ENCODE measurements at places on chromosomes 2 and 18.

- no peak for DNase-seq
These were observed 13.0 kb upstream of the RTN4 start for GRCh38 chr2:55063226-55063625.

DNA sequence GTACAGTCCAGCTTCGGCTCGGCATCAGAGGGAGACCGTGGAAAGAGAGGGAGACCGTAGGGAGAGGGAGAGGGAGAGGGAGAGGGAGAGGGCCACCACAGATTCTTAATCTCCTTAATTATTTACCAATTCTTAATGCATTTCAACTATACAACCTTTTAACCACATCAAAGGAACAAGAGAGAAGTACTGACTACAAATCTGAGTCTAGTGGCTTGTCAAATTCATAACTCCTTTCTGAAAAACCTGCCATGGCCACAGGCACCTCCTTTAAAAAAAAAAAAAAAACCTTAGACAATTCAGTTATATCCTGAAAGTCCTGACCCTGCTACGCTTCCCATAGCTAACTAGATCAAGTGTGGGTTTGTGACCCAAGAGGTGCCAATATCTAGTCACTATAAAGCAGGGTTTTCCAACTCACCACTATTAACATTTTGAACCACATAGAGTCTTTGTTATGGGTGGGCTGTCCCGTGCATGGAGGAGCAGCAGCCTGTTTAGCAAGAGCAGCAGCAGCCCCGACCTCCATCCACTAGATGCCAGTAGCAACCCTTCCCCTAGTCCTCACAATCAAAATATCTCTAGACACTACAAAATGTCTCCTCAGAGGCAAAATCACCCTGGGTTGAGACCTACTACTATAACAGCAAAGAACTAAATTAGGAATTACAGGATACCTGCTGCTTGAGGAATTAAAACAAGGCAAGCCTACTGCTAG is 6.8 kb downstream of the ESCO1 start:
- DNase-seq = no peak

DNA sequence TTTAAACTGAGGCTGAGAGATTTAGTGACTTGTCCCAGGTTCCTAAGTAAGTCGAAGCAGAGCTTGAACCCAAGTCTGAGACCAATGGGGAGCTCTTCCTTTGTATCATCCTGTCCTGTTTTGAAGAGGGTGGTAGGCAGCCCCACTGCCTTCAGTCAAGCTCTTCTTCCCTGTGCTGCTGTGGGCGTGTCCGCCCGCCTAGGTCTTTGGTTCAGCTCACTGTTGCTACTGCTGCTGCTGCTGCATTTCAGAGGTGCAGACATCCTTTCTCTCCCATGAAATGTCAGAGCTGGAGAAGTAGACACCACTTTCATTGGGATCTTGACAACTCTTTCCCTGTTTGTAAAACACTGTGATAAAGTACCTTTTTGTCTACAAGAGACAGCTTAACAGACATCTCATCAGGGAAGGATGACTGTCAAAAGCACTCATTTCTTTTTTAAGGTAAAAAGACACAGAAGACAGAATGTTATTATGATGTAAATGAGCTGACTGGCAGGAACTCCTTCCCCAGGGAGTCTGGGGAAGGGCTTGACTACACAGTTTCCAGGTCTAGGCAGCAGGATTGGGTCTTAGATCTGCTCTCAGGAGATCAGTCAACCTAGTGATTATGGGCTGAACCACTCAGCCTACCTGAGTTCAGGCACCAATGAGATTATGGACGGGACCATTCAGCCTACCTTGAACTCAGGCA is 91.7 kb upstream of the TRIB2 start:
- DNase-seq = no peak

DNA sequence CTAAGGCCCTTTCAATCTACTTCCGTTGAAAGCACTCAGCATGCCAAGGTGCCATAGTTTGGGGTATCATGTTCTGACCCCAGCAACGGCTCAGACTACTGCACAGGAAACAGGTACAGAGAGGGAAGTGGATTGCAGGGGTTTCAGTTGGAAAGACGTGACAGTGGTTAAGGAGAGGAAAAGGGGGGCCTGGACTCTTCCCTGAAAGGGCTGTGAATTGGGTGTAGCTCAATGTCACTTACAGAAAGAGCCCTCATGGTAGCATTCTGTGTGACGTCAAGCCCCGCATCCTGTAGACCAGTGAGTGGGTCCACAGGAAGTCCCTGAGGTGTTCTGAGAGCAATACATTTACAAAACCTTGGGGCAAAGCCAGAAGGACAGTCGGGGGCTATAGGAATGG is 121.5 kb upstream of the GYPC start:
- no peak for DNase-seq

- DNase-seq = peak; percentile 37
These were observed 98.7 kb downstream of the ACVR1 start for GRCh38 chr2:157777427-157777826.

DNA sequence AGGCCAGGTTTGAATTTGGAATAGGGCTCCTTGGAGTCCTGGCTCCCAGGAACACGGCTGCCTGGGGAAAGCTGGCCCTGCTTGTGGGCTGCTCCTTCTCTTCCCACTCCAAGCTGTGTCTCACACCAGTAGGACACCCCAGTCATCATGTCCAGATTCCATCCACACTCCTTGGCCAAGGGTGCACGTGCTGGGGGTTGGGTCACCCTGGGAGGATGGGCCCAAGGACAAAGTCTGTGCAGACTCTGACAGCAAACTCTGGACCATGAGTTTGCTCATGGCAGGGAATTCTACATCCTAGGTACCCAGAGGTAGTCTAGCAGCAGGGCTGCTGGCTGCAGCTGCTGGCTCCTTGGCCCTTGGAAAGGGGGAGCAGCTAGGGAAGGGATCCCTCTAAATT is 102.4 kb upstream of the EPAS1 start:
- DNase-seq = no peak

DNA sequence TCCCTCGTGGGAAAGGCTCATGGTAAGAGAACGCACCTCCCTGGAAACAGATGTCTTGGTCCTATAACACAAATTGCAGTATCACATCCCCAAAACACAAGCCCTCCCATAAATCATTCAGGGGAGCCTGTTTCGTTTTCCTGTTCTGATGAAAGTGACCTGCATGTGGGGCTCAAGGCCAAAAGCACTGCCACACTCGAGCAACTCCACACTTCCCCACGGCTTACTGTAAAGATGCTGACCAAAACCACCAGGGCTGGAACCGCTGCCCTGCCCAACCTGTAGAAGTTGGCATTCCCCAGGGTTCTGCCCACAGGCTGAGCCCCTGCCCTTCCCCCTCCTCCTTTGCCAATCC is 139.7 kb downstream of the BCL11A start:
- DNase-seq = no peak

- no peak for DNase-seq
These were observed 26.5 kb upstream of the ZNF516 start for GRCh38 chr18:76521417-76522121.

DNA sequence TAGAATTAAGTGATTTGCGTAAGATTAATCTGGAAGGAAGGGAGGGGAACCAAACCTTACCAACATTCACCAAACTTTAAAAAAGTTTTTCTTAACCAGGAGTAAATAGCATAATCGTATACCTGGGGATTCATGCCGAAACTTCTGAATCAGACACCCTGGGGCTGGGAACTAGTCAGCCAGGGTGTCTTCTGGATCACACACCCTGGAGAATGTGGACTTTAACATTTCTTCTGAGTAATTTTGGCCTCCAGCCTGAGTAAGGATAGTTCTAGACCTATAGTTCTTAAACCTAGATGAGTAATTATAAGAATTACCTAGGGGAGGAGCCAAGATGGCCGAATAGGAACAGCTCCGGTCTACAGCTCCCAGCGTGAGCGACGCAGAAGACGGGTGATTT is 44.1 kb upstream of the MEIS1 start:
- no peak for DNase-seq

DNA sequence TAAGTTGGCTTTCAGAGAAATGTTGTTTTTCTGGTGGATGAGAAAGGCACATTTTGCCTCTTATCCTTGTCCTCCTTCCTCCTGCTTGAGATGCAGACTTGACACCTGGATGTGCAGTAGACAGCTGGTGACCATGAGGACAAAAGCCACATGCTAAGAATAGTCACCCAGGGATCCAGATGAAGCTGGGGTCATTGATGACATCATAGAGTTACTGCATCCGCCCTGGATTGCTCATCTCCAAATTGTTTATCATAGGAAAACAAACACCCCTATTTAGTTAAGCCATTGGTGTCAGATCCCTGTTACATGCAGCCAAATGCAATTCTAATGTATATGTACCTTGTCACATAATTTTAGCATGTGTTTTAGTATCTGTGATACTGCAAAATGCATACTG is 16.3 kb upstream of the SLC1A4 start:
- DNase-seq = no peak

GRCh38 chr2:40680547-40680946 is 228.7 kb upstream of the SLC8A1 start:
- DNase-seq = no peak

- no peak for DNase-seq
These were observed 294.1 kb downstream of the ALK start for GRCh38 chr2:29627279-29627711.

DNA sequence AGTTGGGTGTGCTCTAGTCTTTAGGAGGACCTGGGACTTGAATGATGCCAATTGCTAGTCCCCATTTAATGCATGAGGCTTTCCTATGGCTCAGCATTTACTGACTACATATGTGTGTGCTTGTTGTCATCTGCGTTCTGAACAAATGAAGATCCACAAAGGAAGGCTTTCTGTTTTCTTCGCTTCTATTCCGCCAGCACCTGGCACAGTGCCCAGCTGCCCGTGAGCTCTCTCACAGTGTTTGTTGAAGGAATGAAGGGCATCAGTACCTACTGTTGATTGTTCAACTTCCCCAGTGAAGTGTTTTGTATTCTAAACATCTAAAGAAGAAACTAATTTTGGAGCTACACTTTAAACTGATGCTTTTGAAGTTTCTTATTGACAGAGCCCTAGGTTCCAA is 122.4 kb upstream of the LINC00305 start:
- DNase-seq = no peak

DNA sequence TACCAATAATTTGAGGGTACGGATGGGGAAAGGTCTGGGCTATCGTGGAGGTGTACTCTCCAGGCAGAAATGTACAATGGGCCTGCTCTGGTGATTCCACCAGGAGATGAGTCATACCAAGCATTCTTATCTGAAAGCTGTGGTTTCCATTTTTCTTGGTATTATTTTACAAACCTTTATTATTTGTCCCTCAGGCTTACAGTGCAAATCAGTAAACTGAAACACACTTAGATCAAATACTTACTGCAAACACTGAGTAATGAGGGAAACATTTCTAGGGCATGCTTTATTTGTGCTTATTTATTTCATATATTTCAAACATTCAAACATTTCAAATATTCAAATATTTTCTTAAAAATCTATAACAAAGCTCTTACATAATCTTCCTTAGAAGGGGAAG is 319.8 kb downstream of the RND3 start:
- no peak for DNase-seq

DNA sequence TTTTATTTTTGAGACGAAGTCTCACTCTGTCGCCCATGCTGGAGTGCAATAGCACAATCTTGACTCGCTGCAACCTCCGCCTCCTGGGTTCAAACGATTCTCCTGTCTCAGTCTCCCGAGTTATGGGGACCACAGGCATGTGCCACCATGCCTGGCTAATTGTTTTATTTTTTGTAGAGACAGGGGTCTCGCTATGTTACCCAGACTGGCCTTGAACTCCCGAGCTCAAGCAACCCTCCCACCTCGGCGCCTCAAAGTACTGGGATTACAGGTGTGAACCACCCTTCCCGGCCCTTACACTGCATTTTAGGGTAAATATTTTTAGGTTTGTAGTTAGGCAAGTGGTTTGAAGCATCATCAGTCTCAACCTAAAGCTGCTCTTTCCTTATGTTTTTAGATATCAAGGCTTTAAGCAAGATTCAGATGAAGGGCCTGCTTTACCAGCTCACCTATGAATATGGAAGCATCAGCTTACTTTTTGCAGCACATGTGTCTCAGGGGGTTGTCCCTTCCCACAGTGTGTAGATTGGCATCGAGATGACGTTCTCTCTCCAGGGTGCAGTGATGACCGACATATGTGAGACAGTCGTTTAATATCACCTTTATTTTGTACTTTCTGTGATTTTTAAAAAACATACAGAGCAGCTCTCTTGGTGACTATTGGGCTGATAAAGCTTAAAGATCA is 47.2 kb downstream of the ATIC start:
- DNase-seq = no peak
